Activated T-helper 2 cell treated with anti-CD3 and anti-CD28 coated beads, Interferon-gamma antibody, Interleukin-2, Interleukin-4, amounts not matched to agents 10 μg/mL and 5 μg/mL and 100 μg/mL, durations not matched to agents 14 hours and 24 hours and 36 hours (primary cell): ENCODE measurements at places on chromosomes 1 and 21. TPM values are rescaled to one million over a fixed set of nuclear protein-coding genes. Genes with fewer than 3 reads are reported as not detected.

Gene PFKL
- total RNA-seq: 156 and 158 TPM in 2 replicates

Gene PCP4
- total RNA-seq: not detected in 2 replicates

Gene RPTN
- total RNA-seq: not detected in 2 replicates

Gene PLA2G2E
- total RNA-seq: not detected in 2 replicates

Gene REN
- total RNA-seq: not detected in 2 replicates
